ENCODE measurements at places on chromosomes 6 and 20.

DNA sequence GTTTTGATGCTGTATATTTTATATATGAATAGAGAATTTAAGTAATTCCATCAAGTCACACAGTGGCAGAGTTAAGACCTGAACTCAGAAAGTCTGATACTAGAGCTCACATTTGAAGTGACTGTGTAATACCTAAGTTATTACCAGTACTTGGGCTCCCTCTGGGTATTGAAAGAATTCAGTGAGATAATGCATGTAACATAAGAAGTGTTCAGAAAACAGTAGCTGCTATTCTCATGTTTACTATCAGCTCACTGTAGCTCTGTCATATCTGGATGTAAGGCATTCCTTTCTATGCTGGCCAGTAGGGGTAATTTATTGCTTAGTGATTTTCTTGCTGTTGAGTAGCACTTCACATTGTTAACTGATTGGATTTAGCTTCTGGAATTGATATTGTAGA is 44.6 kb downstream of the NKX2-4 start:
- no peak for DNase-seq

GRCh38 chr6:117561128-117561527 is 41.2 kb downstream of the GOPC start:
- DNase-seq = no peak

- no peak for DNase-seq
Measured at GRCh38 chr20:63178889-63179686, 36.8 kb downstream of the YTHDF1 start.

DNA sequence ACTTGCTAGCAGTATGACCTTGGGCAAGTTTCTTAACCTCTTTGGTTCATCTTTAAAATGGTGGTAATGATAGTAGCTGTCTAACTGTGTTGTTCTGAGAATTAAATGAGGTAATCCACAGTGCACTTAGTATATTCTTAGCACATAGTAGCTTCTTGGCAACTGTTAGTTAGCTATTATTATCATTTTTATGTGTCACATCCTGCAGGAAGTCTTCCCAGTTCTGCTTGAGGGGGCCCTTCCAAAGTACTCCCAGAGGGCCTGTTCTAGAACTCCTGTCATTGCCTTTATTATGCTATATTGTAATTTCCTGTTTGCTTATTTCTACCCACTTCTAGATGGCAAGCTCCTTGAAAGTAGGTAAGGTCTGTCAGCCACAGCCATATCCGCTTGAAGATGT is 30.6 kb downstream of the ANKS1A start:
- DNase-seq = no peak

DNA sequence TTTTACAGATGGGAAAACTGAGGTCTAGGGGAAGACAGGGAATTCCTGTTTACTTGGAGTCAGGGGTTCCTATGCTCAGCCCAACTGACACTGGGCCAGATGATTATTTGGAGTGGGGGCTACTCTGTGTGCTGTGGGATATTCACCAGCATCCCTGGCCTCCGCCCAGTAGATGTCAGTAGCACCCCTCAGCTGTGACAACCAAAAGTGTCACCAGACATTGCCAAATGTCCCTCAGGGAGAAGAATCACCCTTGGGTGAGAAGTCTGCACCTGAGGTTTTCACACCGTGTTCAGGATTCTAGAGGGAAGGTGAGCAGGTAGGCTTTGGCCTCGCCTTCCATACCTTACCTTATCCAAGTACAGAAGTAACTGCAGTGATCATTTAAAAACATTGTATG is 27.6 kb downstream of the CDH26 start:
- DNase-seq = no peak

All from NCI-H1436 treated with DMSO at 0.1 percent for 48 hours (cell line).